ENCODE measurements at places on chromosomes 1 and 21.

DNA sequence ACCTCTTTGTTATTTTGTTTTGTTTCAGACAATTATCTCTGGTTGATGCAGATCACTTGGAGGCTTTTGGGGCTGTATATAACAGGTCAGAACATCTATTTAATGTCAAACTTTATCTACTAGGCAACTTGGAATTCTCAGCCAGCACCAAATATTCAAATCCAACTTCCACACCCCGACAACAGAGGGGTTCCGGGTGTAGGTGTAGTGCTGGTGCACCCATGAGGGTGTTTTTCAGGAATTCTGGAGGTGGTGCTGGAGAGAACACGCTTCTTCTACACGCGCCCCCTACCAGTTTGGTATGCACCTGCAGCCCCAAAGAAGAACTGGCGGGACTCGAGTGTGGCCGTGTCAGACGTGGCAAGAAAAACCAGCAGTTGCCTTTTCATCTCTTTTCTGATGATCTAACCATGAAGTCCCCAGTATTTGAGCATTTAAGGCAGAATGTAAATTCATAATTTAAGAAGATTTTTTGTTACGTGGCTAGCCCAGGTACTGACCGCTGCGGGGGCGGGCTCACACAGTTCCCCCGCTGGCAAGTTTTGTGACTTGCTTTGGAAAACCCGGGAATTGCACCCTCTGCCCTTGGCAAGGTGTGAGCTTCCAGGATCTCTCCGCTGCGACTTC is 462 bp upstream of the TLCD4 start:
- DNase-seq = peak; percentile 91

DNA sequence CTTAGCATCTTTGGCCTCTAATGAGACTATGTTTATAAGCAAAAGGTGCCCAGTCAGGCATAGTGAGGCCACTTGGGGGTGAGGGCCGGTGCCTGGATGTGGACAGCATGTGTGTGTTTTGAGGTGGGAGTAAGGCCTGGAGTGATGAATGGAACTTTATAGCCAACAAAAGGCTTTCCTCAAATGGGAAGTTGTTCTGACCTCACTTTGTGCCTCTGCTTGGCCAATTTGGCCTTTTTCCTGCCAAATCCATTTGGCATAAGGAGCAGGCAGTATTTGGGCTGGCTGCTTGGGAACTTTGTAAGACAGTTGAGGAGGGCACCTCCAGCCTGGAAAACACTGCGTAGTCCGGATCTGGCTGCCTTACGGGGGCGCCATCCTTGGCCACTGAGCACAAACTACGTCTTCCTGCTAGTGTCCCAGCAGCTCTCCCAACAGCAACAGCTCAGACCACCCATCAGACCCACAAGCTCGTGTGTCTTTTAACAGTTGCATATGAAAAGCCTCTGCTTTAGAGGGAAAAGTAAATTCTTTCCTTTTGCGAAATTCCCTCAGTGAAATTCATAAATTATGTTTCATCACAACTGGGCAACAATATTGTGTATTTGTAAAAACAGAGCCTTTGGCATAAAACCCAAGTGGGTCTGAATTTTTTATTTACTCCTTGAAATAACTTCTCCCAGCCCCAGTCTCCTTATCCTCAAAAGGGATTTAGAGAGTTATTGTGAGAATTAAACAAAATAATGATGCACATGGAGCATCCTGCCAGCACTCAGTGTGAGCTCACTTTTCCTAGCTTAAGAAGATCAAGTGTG is 322.9 kb downstream of the DISC1 start:
- no peak for DNase-seq

DNA sequence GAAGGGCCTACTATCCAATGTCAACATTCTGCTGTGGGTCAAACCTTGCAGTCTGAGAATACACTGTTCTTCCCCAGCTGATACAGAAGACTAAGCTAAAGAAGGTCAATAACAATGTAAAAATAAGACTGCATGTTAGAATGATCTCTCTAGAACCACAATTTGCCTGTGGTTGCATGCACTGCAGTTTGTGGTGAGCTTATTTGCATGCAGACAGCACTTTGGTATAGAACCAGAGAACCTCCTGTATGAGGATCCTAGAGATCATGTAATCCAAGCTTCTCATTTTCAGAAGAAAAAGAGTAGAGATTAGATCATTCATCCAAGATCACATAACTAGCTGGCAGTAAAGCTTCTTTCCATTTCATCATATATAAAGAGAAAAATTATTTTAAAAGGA is 15.8 kb downstream of the SYNJ1 start:
- no peak for DNase-seq

GRCh38 chr1:28437264-28437923 is 67.9 kb downstream of the PHACTR4 start:
- DNase-seq = peak; percentile 23

DNA sequence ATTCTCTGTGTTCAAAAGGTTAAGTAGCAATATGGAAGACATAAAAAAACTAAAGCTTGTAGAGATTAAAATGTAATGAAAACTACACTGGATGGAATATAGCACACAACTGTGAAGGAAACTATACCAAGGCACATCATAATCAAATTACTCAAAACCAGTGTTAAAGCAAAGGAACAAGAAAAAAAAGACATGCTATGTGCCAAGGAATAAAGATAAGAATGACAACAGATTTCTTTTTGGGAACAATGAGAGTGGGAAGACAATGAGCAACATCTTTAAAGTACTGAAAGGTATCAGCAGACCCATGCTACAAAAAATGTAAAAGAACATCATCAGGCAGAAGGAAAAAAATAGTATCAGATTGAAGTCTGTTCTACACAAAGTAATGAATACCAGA is 157.8 kb downstream of the VPS13D start:
- peak; percentile 17 for DNase-seq

GRCh38 chr21:40563900-40564299 is 283.1 kb downstream of the DSCAM start:
- no peak for DNase-seq

DNA sequence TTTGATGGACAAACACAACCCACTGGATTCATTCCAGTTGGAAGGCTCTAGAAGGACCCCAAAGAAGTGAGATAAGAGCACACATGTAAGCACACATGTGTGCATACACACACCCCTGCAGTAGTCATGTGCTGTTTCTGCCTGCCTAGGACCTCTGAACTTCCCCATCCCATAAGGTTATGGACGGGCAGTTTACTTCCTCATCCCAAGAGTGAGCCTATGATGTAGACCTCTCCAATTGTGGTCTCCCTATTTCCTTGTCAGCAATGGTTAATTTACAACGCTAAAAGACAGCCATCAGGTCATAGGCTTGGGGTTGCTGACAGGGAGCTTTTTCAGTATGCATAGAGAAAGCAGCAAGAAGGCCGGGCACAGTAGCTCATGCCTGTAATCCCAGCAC is 15.4 kb upstream of the ADAR start:
- DNase-seq = no peak

- no peak for DNase-seq
These were observed 343.8 kb downstream of the USP25 start for GRCh38 chr21:16073586-16073985.

GRCh38 chr1:162997499-162998285 is 71.5 kb upstream of the RGS4 start:
- DNase-seq = no peak

DNA sequence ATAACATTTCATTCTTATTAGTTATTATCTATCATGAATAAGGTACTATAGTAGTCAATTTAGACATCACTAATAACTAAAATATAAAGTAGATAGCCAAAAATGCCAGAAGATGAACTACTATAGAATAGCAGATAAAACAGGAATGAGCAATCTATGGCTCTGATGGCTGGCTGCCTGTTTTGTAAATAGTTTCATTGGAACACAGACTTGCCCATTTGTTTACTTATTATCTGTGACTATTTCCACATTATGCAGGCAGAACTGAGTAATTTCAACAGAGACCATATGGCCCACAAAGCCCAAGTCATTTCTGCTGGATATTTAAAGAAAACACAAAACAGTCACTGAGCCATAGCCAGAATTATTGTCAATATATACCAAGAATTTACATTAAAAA is 222.1 kb downstream of the COL24A1 start:
- DNase-seq = no peak

GRCh38 chr1:55826381-55827080 is 611.4 kb upstream of the USP24 start:
- DNase-seq = no peak

GRCh38 chr1:222053790-222054294 is 312.0 kb upstream of the DUSP10 start:
- no peak for DNase-seq

DNA sequence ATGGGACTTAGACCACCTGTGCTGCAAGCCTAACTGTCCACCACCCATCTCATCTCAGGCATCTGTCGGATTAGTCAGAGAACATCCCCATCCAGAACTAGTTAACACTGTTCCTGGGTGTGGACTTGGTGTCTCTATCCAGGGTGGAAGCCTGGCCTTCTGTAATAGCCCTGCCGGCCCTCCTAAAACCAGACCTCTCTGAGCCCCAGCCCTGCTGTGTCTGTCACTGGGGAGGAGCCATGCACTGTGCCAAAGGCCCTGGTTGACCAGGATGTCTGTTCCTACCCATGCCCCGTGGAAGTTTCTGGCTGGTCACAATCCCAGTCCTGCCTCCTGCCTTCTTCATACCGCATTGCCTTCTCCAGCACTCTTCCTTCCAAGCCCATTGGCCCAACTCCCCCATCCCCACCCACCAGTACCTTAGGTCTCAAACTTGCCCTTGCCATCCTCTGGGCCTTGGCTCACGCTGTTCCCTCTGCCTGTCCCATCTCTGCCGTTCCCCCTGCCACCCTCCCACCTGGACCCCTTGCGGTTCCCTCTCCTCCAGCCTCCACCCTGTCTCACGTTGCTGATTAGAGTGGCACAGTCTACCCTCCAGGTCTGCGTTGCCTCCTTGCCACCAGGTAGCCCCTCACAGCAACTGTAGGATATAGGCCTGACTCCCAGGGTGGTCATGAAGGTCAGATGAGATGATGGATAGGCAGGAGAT is 105.6 kb downstream of the EPHB2 start:
- no peak for DNase-seq

DNA sequence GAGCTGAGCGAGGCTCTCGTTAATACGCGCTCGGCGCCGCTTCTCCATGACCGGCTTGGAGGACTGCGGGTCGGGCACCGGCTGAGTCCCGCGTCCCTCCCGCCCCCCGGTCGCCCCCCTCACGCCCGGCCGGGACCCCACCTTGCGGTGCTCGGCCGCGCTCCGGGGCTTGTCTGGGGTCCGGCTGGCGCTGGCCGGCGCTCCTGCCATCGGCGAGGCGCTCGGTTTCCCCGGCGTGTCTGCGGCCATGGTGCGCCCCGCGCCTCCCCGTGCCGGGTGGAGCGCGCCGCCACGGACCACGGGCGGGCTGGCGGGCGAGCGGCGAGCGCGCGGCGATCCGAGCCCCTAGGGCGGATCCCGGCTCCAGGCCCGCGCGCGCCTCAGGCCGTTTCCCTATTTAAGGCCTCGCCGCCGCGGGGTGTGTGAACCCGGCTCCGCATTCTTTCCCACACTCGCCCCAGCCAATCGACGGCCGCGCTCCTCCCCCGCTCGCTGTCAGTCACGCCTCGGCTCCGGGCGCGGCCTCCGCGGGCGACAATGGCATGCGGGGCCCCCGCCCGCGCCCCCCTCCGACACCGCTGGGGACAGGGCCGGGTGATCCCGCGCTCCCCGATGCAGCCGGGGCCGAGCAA is at the start of gene HES4:
Gene HES4 (minus strand): TSS at position 373 of the 632 bp plus-strand sequence. CDS start 124 bp downstream, at position 249.
- peak; percentile 69 for DNase-seq

DNA sequence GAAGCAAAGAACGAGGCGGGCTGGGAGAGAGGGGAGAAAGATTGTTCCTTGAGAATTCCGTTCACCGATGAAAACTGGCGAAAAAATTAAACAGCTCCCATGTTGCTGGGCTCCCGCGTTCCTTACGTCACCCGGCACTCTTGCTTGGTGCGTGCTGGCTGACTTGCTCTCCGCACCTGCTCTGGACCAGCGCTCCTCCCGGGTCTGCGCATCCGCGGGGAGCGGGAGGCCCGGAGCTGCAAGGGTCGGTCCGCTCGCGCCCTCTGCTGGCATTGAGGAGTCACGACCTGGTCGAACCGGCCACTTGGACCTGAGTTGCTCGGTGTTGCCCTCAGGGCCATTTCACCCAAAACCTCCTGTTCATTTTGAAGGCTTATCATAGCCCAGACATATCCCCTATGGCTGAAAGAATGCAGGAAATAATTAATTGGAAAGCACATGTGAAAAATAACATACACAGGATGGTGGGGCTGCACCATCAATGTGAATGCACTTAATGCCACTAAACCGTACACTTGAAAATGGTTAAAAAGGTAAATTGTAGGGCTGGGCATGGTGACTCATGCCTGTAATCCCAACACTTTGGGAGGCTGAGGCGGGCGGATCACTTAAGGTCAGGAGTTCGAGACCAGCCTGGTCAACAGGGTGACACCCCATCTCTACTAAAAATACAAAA is 98.9 kb upstream of the BACE2 start:
- DNase-seq = peak; percentile 55

GRCh38 chr1:8536515-8536914 is 218.6 kb downstream of the SLC45A1 start:
- no peak for DNase-seq

- DNase-seq = no peak
These were observed 29.9 kb upstream of the POU2F1 start for GRCh38 chr1:167190747-167191237.

DNA sequence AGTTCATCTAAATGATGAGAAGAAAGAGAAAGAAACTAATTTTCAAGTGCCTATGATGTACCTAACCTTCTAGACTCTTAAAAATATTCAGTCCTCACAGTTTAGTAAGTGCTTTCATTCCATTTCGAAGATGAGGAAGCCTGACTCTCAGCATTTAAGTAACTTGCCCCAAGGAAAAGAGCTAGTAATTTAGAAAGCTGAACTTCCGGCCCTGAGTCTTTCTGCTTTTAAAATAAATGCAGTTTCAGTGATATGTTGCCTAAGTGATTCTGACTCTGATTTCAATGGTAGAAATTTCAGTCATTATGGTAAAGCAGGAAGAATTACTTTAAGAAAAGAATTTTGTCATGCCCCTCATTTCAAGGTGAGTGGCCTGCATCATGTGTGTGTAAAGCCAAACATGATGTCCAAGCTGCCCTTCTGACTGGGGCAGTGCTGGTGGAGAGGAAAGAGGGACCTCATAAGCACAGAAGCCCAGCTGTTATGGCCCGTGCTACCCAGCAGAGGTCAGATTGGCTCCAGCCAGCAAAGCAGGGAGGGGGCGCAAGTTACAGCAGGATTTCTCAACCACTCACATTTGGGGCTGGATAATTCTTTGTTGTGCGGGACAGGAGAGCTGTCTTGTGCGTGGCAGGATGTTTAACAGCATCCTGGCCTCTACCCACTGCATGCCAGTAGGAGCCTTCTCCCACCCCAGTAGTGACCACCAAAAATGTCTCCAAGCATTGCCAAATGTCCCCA is 10.7 kb downstream of the ATP1A4 start:
- DNase-seq = peak; percentile 11

GRCh38 chr1:88378560-88378959 is 305.5 kb upstream of the PKN2 start:
- DNase-seq = no peak

GRCh38 chr1:107480548-107481415 is 339.9 kb downstream of the NTNG1 start:
- DNase-seq = no peak

DNA sequence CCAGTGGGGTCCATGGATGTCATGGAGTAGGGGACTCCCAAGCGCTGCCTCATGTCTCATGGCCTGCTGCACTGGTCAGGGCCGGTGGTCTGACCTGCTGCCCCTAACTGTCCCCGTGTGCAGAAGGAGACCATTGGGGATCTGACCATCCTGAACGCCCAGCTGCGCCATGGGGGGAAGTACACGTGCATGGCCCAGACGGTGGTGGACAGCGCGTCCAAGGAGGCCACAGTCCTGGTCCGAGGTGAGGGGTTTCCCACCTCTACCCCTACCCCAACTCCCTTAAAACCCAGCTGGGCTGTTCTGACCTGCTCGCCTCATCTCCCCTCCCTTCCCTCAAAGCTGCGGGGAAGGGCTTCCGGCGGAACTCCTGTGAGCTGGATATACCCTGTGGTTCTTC is 18.6 kb downstream of the TMEM81 start:
- DNase-seq = no peak

Measured in erythroblast (primary cell).